AG04449 (cell line): ENCODE measurements at places on chromosomes 4 and X.

DNA sequence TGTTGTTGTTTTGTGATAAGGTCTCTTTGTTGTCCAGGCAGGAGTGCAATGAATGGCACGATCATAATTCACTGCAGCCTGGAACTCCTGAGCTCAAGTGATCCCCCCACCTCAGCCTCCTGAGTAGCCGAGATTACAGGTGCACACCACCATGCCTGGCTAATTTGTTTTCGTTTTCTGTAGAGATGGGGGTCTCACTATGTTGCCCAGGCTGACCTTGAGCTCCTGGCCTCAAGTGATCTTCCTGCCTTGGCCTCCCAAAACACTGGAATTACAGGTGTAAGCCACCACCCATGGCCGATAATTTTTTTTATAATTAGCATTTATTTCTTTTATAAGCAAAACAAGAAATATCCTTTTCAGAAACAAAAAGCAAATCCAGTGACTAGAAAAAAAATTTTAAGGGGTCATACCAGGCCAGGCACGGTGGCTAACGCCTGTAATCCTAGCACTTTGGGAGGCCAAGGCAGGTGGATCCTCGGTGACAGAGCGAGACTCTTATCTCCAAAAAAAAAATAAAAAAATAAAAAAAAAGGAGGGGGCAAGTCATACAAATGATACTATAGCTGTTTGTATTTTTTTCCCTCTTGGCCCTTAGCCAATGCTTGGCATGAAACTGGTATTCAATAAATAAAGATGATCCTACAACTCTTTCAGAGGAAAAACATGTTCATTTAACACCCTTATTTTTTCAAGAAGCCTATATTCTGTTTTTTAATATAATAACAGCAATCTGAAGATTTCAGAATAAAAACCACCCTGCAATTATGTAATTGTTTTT is 3.4 kb downstream of the PLAC8 start:
- no peak for DNase-seq

DNA sequence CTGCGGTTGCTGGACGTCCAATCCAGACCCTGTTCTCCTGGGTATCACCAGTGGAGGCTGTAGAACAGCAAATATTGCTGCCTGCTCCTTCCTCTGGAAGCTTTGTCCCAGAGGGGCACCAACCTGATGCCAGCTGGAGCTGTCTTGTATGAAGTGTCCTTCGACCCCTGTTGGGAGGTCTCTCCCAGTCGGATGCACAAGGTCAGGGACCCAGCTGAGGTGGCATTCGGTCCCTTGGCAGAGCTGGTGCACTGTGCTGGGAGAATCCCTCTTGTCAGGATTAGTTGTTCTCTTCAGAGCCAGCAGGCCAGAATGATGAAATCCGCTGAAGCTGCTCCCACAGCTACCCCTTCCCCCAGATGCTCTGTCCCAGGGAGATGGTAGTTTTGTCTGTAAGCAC is 110.3 kb upstream of the ZXDB start:
- no peak for DNase-seq

- DNase-seq, result no peak
Observed at GRCh38 chrX:6226596-6227452, 1.8 kb downstream of the NLGN4X start.

GRCh38 chrX:18424482-18425198 is 768 bp upstream of the CDKL5 start:
- DNase-seq, result no peak

- DNase-seq, result no peak
Observed at GRCh38 chr4:65515646-65516045, 154.6 kb downstream of the EPHA5 start.

- no peak for DNase-seq
Observed at GRCh38 chrX:46727441-46727840, 31.5 kb downstream of the SLC9A7 start.

GRCh38 chrX:97616883-97617530 is 733.3 kb downstream of the RPA4 start:
- peak; percentile 1 for DNase-seq

- no peak for DNase-seq
Observed at GRCh38 chr4:174591243-174592021, 69.1 kb upstream of the HPGD start.

DNA sequence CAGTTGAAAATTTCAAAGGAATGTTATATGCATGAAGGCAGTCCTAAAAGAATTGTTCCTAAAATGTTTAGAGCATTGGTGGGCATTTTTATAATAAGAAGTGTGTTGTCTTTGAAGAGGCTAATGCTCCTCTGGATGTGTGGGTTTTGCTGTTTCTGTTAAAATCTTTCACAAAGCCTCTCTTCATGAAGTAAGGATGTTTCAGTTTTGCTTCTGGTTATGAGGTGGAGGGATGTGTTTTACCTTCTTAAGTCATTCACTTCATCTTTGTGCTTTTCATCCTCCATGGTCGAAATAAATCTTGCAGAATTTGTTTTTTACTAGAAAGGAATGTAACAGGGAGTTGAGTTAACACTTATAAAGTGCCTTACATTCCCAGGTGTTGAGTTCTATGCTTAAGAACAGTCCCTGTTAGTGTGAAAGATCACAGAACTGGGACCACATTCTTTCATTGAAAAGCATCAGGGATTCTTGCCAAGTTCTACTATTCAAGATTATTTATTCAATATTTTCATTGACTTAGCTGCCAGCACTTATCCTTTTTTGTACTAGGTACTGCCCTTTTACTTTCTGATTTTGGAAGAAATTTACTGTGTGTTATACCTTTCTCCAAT is 21.1 kb downstream of the FHIP1A start:
- DNase-seq, result no peak

- DNase-seq, result no peak
Observed at GRCh38 chrX:103373581-103373980, 2.8 kb upstream of the BEX3 start.

DNA sequence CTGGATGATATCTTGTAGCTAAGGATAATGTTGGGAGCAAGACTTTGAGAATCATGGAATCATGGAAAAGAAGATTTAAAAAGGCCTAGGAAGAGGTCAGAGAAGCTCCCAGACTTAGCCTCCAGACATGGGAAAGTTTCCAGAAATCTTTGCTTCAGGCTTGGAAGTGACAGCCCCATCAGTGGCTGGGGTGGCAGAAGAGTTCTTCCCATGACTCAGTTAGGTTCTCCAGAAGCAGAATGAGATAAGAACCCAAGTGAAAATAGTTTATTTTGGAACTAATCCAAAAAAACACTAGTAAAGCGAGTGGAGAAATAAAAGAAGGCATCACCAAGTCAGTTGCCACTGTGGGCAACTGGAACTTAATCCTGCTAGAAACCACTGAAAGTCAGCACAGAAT is 506.9 kb downstream of the MID1IP1 start:
- DNase-seq, result no peak

DNA sequence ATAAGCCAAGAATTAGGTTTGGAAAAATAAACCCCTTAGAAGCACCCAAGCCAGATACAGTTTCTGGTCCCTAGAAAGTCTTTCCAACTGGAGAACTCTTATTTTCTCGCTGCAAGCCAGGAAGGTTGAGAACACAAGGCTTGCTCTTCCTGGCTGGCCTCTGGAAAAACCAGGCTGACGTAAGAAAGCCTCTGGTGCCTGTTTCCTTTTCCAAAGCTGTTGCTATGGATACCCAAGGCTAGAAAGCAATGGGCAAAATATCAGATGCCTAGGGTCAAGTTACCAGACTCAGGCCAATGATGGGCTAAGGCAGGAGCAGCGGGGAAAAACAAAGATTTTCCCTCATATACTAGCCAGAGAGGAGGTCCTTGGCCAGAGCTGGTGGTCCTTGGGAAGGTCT is 281.6 kb downstream of the KLHL13 start:
- DNase-seq, result no peak

DNA sequence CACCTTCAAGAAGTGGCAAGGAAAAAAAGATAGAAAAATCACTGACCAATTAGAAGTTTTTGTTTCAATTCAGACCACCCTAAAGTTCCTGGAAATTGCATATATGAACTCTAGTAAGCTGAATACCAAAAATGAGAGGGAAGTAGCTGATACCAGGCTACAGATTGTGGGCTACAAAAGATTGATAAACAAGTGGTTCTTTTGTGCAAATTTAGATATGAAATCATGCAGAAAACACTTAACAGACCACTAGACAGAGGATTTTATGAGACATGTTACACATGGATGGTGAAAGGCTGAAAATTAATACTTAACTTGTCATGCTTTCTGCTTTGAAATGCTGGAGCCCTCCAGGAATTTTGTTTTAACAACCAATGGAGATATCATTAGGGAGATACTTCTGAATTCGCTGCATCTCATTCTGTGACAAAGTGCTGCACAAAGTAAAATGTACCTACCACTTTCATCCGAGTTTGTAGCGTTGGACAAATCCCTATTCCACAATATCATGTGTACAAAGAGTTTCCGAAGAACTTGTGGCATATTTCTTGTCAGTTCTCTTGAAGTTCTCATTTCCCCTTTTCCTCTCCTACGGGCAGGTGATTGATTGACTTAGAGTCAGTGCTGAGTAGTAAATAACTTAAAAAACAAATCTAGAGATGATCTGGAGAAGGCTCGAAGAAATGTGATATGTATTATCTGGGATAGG is 235.0 kb downstream of the PALLD start:
- DNase-seq, result no peak

DNA sequence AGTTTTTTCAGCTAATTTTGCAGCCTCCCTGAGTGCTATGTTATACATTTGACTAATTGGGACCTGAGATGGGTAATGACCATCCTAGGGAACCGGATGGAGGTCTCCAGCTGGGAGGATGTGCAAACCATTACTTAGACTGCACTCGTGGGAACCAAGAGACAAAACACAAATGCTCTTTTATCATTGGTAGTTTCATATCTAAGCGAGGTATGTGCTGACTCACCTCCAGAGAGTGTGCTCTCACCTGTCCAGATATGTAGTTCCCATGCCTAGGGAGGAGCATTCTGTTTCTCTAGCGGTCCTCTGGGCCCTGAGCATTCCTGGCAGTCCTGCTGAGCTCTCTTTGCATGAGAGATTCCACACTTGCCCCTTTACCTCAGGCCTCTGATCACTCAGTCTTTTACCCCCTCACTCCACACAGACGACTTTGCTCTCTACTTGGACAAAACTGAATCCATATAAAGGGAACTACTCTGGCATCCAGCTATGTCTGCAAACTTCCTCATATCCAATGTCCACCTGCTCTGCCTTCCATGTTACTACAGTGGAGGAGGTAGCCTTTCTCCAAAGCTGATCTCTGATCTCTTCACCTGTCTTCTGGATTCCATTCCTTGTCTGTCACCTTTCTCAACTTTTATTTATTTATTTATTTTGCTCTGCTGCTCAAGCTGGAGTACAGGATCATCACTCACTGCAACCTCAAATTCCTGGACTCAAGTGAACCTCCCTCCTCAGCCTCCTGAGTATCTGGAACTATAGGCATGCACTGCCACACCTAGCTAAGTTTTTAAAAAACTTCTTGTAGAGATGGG is 88.4 kb downstream of the LRP2BP start:
- no peak for DNase-seq

- DNase-seq, result no peak
Observed at GRCh38 chrX:26651755-26652154, 435.8 kb downstream of the MAGEB5 start.

- no peak for DNase-seq
Observed at GRCh38 chr4:174177536-174177935, 105.9 kb downstream of the FBXO8 start.

GRCh38 chrX:19683358-19683757 is 168.1 kb upstream of the MAP3K15 start:
- DNase-seq, result no peak

DNA sequence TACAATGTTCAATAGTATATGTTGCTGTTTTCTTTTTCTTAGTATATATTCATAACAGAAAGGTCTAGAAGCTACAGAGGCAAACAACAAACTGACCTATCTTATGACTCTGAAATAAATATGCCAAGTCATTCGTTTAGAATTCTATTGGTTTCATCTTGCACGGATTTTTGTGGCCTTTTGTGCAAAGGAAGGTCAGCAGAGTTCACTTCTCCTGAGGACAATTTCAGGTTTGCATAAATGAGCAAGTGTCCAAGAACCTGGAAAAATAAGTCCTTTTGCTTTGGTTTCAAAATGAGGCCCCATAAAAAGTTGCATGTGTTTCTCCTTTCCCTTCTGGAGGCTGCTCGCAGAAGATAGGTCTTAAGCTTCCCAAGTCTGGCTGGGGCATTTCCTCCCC is 156.9 kb downstream of the APBB2 start:
- no peak for DNase-seq

GRCh38 chrX:34437586-34437985 is 219.5 kb downstream of the TMEM47 start:
- DNase-seq, result no peak

DNA sequence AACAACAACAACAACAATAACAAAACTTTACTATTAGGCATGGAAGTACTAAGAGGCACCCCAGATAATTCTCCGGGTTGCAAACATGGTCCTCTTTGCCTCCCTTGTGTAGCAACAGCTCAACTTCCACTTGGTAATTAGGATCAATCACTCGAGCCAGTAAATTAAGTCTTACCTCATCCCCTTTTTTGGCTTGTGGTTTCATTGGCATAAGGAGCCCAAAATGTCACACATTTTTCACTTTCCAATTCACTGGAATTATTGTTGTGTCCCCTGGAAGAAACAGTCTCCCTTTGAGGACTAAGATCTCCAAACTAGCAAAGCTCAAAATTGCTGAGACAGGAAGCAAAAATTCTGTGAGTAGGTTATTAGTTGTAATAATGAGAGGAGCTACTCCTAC is 49.2 kb upstream of the HSD17B10 start:
- no peak for DNase-seq
